ENCODE measurements at places on chromosomes 4 and X. TPM values are rescaled to one million over a fixed set of nuclear protein-coding genes. Genes with fewer than 3 reads are reported as not detected.

The SYTL4 gene
- not detected for total RNA-seq

DNA sequence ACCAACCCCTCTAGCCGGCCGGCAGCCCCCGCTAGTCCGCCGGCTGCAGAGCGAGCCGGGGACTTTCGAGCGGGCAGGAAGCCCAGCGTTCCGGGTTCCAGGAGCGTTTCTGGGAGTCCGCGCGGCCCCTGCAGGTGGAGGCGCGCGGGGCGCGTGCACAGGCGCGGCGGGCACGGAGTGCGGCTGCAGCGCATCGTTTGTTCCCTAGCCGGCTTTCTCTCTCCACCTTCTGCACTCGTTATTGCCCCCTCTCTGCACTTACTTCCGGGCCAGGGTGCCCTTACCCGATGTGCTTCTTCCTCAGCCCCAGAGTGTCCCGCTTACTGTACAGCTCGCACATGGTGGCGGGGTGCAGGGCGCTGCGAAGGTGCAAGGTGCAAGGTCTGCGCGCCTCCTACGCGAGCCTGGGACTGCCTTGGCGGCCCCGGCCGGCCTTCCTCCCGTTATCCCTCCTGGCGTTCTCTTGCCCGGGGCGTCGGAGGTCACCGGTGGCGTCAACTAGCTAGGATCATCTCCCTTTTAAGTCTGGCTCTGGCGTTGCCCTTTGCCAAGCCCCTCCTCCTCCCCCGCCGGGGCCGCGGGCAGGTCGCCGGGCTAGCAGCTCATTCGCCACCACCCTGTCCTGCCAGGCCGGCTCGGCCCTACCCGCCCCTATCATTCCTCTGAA lies at the start of gene ETNPPL:
ETNPPL (minus strand) TSS at position 495 of the 667 bp plus-strand sequence; CDS start at position 340, 155 bp downstream.
- no peak for DNase-seq

GRCh38 chr4:79182209-79182608 lies 143.7 kb downstream of the NAA11 start:
- DNase-seq = no peak

GRCh38 chrX:40278340-40279090 lies 180.8 kb upstream of the BCOR start:
- no peak for DNase-seq

- no peak for DNase-seq
These were observed 61.8 kb downstream of the LRRC66 start for GRCh38 chr4:51958199-51958968.

DNA sequence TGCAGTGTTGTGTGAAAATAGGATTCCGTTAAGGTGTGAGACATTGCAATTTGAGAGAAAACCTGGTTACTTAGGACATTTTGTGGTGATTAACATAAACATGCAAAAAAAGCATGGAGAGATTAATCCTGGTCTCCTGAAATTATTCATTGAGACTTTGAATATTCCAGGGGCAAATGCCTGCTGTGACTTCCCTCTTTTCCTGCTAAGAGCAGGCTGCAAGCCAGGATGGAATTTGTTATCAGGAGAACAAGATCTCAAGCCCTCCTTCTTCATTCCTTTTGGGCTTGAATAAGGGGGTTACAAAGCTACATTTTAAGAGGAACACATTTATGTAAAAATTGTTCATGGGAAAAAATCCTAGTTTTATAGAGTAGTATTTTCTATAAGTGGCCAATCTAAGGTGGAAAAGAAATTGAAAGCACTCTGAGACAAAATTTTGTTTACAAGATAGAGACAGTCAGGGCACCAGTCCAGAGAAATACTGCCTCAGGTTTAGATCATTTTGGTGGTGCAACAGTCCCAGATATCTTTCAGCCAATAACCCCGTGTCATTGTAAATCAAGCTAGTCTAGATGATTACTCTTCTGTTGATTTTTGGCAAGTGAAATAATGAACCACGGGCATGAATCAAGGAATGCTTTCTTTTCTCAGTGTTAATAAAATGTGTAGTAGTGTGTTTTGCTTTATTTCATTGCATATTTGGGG lies 1528.3 kb upstream of the AGA start:
- no peak for DNase-seq

- DNase-seq = no peak
These were observed 161.1 kb downstream of the TECRL start for GRCh38 chr4:64248186-64248585.

All from activated naive CD4-positive, alpha-beta T cell treated with anti-CD3 and anti-CD28 coated beads, Interleukin-2, amount 50 U/mL, for 72 hours (primary cell).